ENCODE measurements at places on chromosomes 12 and 14.

GRCh38 chr14:63573581-63573980, 30.4 kb upstream of the PPP2R5E start:
- no peak for DNase-seq

GRCh38 chr12:73277971-73278370, 1005.8 kb downstream of the TRHDE start:
- DNase-seq = no peak

DNA sequence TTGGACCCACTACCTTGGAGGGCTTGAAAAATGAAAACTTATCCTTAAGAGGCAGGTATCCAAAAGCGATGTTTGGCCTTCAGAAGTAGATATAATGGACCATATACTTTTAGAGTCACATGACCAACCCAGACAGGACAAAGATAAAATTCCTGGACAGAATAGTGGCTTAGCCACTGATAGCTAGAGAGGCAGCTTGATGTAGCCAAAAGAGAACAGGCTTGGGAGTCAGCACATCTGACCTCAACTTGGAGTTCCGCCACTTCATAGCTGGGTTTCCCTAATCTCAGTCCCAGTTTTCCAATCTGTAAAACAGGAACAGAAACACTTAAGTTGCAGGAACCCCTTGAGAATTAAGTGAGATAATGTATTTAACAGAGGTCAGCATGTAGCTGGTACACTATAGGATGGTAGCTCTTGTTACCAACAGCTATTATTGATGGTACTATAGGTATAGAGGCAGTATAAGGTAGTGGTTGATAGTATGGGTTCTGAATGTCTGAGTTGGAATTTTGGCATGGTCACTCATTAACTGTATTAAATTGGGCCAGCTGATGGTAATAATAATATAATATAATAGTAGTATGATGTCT, 63.2 kb upstream of the USP44 start:
- DNase-seq = no peak

- no peak for DNase-seq
These were observed 16.0 kb downstream of the CPNE8 start for GRCh38 chr12:38889297-38889815.

DNA sequence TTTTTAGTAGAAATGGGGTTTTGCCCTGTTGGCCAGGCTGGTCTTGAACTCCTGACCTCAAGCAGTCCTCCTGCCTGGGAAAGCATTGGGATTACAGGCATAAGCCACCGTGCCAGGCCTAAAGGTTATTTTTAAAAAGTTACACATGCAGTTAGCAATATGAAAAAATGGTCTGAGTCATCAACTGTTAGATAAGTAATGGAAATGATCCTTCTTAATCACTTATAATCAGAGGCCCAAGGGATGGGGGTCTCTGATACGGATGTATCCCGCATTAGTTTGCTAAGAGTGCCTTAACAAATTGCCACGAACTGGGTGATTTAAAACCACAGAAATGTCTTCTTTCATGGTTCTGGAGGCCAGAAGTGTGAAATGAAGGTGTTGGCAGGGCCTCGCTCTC, 54.1 kb upstream of the FERMT2 start:
- DNase-seq = no peak

DNA sequence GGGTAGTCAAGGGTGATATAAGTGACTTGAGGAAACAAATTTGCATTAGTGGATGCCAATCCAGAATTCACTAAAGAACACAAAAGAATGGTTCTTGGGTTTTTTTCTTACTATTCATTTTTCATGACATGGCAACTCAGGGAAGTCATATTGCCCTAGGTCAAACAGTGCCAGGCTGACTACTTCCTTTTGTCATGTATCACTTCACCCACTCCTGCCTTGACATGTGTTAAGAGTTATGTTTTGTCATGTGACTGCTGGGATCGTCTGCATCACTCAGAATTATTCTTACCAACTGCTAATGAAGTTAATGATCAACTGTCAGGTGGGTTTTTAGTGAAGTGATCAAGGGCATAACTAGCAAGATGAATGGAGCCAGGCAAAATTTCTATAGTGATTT, 74.2 kb downstream of the PRORP start:
- no peak for DNase-seq

GRCh38 chr12:4171742-4172141, 101.8 kb upstream of the CCND2 start:
- no peak for DNase-seq

GRCh38 chr12:123816896-123817537, 54.9 kb downstream of the DNAH10 start:
- DNase-seq = no peak

- DNase-seq = no peak
These were observed 506.9 kb downstream of the FOXG1 start for GRCh38 chr14:29273513-29273912.

GRCh38 chr12:48183091-48183875, at the start of gene CCDC184:
Gene CCDC184 (plus strand): TSS chr12:48183644. CDS start chr12:48184123, 479 bp downstream.
- peak; percentile 69 for DNase-seq

DNA sequence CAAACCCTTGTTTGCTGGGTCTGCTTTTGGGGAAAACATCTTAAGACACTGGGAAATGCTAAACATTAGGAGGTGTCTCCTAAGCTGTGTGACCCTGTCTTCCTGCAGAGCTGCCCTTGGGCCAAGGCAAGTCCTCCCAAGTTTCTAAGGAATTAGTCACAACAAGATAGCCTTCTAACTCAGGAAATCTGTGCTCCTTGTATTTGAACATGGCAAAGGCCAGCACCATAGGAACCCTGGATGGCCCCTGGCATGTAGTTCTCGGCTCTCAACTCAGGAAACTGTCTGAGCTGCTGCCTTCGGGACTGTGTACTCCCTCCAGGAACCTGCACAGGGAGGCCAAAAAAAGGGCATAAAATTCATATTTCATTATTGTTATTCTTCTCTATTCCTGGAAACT, 37.6 kb upstream of the LTBP2 start:
- DNase-seq = no peak
